ENCODE measurements at places on chromosomes 6 and 20. TPM values are rescaled to one million over a fixed set of nuclear protein-coding genes. Genes with fewer than 3 reads are reported as not detected.
A peak's percentile ranks its signal among the peaks of the same experiment; 100 is the strongest.

DNA sequence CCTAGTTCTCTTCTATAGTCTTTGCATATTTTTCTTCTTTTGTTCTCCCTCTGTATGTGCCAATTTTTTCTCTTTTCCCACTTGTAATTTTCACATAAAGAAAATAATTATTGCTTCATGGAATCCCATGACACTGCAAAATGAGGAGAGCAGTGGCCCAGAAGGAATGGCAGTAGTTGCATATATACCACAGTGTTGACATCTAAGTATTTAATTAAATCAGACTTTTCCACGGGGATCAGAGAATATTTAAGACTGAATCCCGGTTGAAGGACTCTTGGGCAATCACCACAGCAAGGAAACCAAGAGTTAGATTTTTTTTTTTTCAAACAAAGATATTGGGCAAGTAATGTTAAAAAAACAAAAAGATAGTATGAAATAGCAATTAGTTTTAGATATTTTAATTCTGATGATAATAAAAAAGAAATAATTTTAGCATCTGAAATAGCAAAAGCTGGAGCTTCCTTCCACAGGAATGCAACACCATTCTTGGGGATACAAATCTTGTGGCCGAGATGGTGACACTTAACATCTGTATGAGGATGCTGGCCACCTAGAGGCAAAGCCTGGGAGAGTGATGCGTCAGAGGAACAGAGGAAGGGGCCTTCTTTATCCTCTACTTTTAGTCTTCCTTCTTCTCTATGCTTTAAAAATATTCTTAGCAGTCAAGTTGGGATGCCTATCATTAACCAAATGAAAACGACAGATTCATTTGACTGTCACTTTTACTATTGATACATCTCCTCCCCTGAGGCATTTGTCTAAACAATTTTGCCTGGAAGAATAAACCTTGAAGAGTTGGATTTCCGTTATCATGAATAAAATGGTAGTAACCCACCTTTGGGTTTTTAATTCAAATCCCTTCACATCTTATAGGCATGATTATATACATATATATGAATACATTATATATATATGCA is 356.2 kb downstream of the GJA1 start:
- DNase-seq: no peak

The ASCC3 gene
- 25.9 TPM for total RNA-seq

DNA sequence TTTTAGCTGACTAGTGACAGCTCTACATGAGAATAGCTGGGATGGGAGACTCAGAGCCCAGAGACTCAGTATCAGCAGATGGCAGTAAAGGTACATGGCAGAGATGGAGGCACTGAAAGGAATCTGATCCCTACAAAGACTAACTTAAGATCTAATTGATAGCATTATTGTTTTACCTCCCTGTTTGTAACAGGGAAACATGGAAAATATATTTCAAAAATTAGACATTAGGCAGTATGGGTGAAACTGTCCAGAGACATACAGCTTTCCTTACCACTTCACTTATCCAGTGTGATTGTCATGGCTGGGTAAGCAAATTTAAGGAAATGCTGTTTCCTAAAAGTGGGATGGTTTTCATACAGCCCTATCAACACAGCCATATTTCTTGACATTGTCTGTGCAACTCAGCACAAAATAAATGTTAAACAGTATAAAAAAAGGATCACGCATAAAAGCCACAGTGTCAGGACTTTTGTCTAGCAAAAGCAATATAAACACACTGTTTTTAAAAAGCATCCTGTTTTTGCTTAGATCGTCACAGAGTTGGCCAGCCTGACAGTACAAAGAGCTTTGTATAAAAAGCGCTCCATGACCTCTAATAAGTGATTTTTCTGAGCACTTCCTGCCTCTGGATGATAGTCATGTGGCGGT is 376.9 kb downstream of the PHF3 start:
- no peak for DNase-seq

DNA sequence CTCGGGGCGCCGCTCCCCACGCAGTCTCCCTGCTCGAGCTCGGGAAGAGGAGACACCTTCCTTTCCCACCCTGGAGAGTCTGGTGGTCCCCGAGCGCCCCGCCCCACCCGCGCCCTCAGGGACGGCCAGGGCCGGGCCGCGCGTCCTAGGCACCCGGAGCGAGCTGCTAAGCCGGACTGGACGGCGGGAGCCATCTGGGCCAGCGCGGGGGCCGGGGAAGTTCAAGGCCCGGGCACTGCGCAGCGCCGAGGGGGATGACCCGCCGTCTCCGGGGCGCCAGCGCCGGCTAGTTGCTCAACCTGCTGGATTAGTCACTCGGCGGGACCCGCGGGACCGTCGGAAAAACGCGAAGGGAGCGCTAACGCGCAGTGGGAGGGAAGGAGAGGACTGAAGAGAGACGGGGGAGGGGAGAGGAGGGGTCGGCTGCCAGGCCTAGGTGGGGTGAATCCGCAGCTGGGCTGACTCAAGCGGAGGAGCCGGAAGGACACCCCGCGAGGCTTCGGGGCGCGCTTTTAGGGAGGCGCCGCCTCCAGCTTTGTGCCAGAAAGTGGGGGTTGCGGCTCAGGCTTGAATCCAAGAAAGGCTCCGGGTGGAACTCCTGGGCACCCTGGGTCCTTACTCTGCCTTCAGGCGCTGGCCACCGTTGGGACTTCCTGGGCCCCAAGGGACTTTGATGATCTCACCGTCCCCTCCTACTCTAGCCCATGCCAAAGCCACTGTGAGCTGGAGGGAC is 75.7 kb upstream of the FOXP4 start:
- DNase-seq: no peak

- no peak for DNase-seq
Measured at GRCh38 chr20:667351-668034, 8.1 kb downstream of the SCRT2 start.

The GPSM3 gene
- 4.8 TPM for total RNA-seq

GRCh38 chr6:125293587-125293986 is 8.2 kb downstream of the HDDC2 start:
- no peak for DNase-seq

- no peak for DNase-seq
Measured at GRCh38 chr6:105319331-105319730, 83.6 kb downstream of the PREP start.

DNA sequence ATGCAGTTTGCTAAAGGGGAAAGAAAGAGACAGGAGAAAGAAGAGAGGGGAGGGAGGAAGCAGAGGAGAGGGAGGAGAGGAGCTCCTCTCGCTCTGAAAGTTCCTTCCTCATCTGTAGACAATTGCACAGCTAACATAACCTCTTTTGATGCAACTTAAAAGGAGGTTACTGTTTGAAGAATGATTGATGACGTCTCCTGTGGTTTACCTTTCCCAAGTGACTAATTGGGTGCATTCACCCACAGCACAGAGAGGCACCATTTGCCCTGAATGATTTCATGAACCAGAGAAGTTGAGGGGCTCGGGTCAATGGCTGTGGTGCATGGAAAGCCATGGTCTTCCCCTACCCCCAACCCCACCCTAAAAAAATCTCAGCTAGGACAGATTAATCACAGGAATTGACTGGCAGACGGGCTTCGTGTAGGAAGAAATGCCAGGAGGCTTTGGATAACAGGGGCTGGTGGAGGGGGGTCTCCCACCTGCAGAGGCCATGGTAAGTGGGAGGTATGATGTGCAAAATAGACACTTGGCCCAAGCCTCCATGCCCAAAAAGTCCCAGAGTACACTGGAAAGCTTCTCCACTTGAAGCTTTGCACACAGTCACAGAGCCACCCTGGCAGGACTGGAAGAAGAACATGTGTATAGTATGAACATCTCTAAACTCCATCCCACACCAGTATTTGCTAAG is 213.7 kb downstream of the ANKRD60 start:
- peak; percentile 59 for DNase-seq

- DNase-seq: no peak
Measured at GRCh38 chr20:56985066-56985685, 281.3 kb downstream of the BMP7 start.

The HSPA1L gene
- 1.6 TPM for total RNA-seq

The ETV7 gene
- total RNA-seq: 7.0 TPM

GRCh38 chr6:168852376-168852884 is 401.2 kb downstream of the THBS2 start:
- no peak for DNase-seq

The FAM110A gene
- 57.0 TPM for total RNA-seq

- peak; percentile 35 for DNase-seq
Measured at GRCh38 chr20:58762120-58762519, 69.5 kb downstream of the NPEPL1 start.

DNA sequence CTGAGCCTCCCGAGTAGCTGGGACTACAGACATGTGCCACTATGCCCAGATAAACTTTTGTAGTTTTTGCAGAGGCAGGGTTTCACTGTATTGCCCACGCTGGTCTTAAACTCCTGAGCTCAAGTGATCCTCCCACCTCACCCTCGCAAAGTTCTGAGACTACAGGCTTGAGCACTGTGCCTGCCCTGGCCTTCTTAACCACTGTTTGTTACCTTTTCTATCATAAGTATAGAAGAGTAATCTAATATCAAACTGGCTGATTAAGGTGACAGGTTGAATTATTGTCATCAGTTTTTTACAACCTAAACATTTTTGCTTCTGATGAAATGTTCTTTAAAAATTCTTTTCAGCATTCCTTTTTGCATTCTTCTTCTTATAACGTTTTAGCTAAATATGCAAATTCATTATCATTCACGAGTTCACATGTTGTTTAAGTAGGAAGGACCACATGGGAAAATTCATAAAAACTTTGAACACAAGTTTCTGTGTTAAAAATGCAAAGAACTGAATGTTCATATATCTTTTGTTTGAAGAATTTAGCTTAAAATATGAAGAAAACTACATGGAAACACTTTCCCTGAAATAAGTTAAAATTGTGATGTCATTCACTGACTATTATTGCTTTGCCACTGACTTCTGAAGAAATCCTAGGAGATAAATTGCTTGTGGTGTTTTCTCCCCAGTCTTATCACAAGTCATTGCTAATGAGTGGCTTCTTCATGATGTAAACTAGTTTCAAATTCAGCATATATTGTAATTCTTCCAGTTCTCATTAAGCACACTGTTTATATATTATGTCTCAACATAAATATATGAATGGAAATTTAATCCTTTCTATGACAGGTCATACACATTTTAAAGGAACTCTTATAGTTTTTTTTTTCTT is 106.7 kb downstream of the ADGRB3 start:
- DNase-seq: no peak

DNA sequence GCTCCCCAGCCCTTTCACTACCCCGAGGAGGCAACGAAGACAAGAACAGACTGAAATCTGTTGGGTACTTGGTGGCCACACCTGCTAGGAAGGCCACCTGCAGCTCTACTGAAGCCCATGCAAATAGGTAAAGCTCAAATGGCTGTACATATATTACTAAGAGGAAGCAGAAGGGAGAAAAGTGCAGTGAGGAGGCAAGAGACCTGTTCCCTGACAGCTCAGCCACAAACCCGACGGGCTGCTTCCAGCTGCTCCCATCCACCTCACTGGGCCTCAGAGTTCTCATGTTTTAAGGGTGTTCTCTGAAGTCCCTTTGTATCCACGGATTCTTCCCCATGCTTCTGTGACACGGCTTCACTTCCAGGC is 24.6 kb downstream of the TRAM2 start:
- DNase-seq: no peak

- no peak for DNase-seq
Measured at GRCh38 chr6:28824793-28825731, 98.7 kb downstream of the TRIM27 start.

The PI16 gene
- 4.5 TPM for total RNA-seq

- DNase-seq: no peak
Measured at GRCh38 chr6:76533661-76534060, 461.2 kb upstream of the IMPG1 start.

The OR2H2 gene
- not detected for total RNA-seq

- no peak for DNase-seq
Measured at GRCh38 chr6:131212024-131212423, 76.8 kb downstream of the AKAP7 start.

The SLC32A1 gene
- total RNA-seq: not detected
